ENCODE measurements at places on chromosomes 2 and 18.

DNA sequence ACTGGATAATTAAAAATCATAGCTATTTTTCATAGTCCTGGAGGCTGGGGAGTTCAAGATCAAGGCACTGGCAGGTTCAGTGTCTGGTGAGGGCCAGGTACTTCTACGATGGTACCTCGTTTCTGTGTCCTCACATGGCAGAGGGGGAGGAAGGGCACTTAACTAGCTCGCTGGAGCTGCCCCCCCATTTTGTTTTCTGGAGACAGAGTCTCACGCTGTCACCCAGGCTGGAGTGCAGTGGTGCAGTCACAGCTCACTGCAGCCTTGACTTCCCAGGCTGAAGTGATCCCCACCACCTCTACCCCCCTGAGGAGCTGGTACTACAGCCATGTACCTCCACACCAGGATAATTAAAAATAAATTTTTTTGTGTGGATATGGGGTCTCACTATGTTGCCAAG lies 40.3 kb downstream of the ASB1 start:
- no peak for DNase-seq

GRCh38 chr2:76427452-76427851 lies 716.7 kb upstream of the GCFC2 start:
- no peak for DNase-seq

GRCh38 chr2:135512099-135512498 lies 18.9 kb downstream of the ZRANB3 start:
- DNase-seq, result no peak

GRCh38 chr2:147449323-147449991 lies 395.4 kb upstream of the ACVR2A start:
- DNase-seq, result peak; percentile 39

DNA sequence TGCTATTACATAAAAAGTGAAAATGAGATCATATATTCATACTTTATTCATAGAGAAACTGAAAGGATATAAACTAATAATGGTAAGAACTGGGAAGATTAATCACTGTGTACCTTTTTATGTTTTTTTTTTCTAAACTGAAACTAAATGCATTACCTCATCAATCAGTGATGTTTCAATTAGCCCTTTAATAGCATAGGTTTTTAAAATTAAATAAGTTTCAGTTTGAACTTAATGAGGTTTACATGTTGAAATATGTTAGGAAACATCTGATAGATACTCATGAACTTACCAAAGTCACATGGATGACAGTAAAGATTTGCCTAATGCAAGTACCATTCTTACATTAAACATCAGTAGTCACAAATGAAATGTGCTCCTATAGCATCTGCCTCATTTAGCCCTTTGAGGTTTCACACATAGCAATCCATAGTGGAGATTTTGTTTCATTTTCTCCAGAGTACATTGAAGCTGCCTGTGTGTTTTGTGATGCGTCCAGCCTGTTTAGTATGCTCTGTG lies 8.9 kb downstream of the MAPRE2 start:
- DNase-seq, result no peak

- DNase-seq, result no peak
Measured at GRCh38 chr2:44560941-44561340, 199.2 kb downstream of the CAMKMT start.

- DNase-seq, result no peak
Measured at GRCh38 chr2:36343606-36344005, 12.0 kb upstream of the CRIM1 start.

GRCh38 chr2:107717661-107718060 lies 109.0 kb upstream of the RGPD4 start:
- no peak for DNase-seq

DNA sequence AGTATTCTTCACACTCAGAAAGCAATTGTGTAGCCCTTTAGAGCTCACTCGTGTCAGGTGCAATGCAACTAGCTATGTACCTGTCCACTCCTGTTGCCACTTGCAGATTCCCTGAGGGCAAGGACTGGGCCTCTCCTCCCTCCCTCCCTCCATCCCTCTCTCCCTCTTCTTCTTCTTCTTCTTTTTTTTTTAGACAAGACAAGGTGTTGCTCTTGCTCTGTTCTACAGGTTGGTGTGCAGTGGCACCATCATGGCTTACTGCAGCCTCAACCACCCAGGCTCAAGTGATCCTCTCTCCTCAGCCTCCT lies 119.7 kb downstream of the ACKR3 start:
- DNase-seq, result no peak

Measured in NT2/D1 (cell line).